ENCODE measurements at places on chromosomes 11 and 22.

GRCh38 chr11:24391167-24391566, 105.7 kb upstream of the LUZP2 start:
- no peak for DNase-seq

DNA sequence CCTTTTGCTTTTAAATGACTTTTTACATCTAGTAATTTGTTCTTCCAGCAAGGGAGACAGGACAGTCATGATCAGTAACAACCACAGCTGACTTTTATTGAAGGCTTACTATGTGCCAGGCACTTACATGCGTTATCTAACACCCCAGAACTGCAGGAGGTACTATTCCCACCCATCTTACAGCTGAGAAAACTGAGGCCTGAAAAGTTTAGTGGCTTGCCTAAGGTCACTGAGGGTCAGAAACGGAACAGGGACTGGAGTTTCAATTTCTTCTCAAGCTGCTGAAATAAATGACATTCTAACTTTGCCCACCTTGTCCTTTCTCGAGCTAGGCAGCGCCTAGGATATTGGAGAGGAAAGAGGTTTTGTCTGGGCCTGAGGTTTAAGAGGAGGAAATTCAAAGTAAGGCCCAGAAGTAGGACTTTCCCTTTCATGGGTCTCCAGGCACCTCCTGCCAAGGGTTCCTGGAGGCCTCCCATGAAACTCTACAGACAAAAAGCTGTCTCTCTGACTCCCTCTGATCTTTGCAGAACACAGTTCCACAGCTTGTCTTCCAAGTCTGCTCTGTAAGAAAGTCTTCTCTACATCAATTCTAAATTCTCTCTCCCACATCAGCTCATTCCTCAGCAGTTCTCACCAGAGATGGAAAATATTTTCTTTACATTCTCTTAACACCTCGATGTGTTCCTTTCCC, 102.2 kb downstream of the NAT10 start:
- DNase-seq: no peak

DNA sequence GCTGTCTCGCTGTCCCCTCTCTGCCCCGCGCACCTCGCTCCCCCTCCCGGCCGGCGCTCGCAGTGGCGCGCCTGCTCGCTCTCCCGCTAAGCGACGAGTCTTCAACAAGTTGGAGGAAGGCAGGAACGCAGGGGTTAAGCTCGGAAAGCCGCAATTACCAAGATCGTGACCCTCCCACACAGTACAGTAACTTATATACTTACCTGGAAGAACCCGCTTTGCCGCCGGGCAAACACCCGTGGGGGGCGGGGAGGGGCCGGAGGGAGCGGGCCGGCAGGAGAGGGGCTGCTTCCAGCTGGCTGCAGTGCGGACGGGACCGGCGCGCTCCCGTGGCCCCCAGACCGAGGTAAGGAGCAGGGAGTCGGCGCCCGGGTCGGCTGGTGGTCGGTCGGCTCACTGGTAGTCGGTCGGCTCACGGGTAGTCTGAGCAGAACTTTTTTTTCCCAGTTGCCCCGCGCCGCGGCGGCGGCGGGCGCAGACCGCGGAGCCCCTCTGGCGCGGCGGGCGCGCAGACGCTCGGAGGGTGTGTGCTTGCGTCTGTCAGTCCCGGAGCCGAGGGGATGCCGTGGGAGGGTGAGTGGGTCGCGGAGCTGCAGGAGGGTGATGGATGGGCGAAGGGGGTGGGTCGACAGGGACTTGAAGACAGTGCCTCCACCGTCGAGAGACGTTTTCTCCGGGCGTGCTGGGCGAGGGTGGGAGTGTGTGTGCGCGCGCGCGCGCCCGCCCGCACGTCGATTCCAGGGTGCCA, 101.2 kb upstream of the HSD17B12 start:
- DNase-seq: no peak

DNA sequence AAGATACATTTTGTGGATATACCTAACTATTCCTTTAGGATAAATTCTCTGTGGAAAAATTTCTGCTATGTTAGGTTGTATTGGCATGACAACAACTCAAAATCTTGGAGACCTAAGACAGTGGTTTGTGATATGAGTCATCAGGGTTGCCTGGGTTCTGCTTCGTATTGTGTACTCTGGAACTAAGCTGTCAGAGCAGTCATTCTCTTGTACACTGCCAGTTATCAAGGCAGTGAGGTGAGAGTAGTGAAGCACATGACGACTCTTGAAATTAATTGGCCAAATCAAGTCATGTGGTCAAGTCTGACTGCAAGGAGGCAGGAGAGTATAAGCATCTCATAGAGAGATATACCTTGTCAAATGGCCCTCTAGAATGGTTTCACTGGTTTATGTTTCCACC, 104.4 kb downstream of the FANCF start:
- no peak for DNase-seq

- DNase-seq: no peak
Observed at GRCh38 chr11:107563702-107564101, 1.8 kb downstream of the ALKBH8 start.

DNA sequence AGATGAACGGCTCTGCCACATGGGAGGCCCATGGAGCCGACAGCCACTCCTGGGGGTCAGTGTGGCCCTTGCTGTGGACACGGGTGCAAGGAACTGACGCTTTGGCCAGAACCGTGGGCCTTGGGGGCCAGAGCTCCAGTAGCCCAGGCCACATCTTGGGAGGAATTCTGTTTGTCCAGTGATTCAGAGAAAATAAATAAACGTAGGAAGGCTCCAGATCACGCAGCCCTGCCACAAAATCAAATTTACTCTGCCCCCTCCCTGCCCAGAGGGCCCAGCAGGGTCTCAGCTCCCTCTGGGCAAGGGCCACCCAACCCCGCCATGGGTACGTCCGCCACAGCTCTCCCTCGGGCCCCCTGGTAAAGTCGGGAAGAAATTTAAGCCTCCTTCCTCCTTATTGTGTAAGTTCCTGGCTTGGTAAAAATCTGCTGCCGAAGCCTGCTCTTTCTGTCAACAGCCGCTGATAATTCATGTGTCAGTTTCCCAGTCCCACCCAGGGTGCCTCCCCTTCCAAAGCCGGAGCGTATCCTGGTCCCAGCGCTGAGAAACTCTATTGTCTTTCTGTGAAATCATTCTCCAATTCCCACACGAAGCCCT, 6.9 kb upstream of the MUC5AC start:
- no peak for DNase-seq

DNA sequence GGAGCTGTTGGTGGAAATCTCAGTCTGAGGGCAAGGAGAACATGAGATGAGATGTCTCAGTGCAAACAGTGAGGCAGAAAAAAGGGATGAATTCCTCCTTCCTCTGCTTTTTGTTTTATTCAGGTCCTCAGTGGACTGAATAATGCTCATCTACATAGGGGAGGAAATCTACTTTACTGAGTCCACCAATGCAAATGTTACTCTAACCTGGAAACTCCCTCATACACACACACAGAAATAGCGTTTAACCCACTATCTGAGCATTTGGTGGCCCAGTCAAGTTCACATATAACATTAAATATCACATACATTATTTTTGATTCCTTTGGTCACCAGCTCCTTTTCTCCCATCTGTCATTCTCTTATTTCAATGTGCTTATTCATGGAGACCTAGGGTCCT, 418.8 kb downstream of the TMEM135 start:
- no peak for DNase-seq

- DNase-seq: no peak
Observed at GRCh38 chr22:43467216-43467940, 55.6 kb downstream of the MPPED1 start.

DNA sequence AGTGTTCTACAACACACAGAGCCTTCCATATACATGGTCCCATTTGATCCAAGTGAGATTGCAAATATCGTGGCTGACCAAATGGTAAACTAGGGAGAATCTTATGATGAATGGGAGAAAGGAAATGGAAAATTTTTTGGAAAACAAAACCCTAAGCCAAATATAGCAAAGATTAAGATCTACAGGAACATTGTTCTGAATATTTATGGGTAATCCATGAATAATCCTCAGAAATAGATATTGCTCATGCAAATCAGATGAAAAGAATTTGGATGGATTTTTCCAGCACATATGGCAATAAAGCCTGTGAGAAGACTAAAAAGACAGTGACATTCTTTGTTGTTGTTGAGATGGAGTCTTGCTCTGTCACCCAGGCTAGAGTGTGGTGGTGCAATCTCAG, 21.7 kb upstream of the PRDM10 start:
- no peak for DNase-seq

DNA sequence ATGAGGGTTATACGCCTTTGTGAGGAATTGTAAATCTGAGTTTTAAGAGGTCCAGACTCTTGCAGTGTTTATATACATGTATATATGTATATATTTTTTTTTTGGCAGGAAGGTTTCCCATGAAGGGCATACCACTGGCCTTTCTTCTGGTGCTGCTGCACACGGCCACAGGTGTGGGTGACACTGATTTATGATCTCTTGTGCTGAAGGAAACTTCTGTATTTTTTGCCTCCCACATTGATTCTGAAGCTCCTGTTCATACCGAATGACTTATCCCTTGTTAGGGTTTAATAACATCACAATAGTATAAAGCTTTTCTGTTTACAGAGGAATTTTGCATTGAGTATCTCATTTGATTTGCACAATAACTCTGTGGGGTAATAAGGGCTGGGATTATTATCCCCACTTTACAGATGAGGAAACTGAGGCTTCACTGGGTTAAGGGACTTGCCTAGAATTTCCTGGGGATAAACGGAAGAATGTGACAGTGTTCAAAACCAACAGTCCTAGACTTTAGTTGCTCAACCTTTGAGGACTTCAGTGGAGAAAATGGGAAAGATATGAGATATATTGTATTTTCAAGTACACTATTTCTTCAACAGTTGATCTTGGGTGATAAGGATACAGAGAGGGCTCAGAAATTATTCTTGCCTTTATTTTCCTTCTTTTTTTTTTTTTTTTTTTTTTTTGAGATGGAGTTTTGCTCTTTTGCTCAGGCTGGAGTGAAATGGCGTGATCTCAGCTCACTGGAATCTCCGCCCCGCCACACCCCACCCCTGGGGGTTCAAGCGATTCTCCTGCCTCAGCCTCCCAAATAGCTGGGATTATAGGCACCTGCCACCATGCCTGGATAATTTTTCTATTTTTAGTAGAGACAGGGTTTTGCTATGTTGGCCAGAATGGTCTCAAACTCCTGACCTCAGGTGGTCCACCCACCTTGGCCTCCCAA, 70.1 kb downstream of the MICAL2 start:
- no peak for DNase-seq

- DNase-seq: no peak
Observed at GRCh38 chr22:42280836-42281235, 10.4 kb upstream of the TCF20 start.

GRCh38 chr11:72380132-72380503, 54.2 kb downstream of the CLPB start:
- no peak for DNase-seq

- DNase-seq: no peak
Observed at GRCh38 chr22:43390872-43391271, 20.9 kb upstream of the MPPED1 start.

GRCh38 chr11:115645631-115646317, 141.6 kb upstream of the CADM1 start:
- peak; percentile 6 for DNase-seq

DNA sequence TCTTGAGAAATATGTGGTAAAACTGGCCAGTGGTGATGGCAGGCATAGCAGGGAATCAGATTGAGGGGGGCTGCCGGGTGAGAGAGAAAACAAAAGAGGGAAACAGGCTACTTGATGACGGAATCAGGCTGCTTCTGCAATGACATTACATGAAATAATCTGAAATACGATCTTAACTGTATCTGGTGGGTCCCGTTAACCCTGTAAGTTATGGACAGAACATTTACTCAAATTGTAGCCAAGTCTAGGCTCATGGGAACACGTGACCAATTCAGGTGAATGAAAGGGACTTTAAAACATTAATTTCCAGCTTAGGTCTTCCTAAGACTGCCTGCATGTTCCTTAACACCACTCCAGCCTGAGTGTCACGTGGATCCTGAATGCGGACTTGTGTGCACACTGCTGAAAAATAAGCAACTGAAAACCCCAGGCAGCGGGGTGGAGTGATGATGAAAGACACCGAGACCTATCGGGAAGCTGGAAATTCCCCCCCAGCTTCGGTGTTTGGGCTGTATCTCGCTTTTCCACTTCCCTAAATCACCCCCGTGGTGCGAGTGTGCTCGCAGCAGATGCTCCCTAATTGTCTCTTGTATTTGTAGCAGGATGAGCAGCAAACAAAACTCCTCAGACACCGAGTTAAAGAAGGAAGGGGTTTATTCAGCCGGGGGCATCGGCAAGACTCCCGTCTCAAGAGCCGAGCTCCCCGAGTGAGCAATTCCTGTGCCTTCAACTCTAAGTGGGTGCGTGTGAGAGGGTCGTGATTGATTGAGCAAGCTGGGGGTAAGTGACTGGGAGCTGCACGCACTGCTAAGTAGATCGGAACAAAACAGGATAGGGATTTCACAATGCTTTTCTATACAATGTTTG, 145.0 kb upstream of the GRK3 start:
- DNase-seq: no peak

GRCh38 chr11:23765682-23766252, 731.1 kb upstream of the LUZP2 start:
- no peak for DNase-seq

DNA sequence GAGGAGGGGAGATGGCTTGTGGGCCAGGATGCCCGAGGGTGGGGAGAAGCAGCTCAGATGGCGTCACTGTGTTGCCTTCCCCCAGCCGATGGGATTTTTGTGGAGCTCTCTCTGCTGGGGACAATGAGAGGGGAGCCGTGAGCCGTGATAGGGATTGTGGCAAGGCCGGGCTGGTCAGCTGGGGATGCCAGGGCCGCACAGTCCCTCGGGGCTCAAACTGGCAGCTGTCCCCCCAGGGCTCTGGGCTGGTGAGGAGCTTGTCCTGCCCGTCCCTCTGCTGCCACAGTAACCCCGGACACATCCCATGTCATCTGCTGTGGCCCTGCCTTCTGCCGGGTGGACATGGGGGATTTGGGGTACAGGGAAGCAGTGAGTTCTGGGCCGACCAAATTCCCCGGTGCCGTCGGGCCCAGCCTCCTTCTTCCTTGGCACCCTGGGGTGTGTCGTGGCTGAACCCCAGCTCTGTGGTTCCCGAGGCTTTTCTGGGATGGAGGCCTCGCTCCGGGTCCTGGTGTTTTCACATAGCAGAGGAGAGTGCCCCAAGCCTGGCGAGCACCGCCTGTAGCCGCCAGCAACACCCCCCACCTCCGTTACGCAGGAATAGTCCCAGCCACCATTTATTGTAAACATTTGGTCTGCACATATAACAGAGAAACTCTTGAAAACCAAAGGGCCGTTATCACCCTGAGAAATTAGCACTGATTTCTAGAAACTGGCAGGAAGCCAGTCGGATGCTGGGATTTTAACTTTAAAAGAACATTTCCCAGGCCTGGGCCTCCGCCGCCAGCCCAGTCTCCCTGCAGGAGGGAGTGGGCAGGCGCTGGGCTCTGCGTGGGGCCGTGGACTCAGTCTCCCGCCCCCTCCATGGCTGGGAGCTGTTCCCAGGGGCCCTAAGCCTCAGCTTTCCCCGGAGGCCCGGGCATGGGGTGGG, 9.9 kb downstream of the BRSK2 start:
- DNase-seq: no peak

GRCh38 chr22:23175817-23176644, 4.3 kb upstream of the BCR start:
- DNase-seq: no peak

GRCh38 chr11:88206751-88207150, 31.5 kb upstream of the RAB38 start:
- no peak for DNase-seq

Data from occipital lobe (tissue), 3 donors.